ENCODE measurements at places on chromosomes 16 and 17.

DNA sequence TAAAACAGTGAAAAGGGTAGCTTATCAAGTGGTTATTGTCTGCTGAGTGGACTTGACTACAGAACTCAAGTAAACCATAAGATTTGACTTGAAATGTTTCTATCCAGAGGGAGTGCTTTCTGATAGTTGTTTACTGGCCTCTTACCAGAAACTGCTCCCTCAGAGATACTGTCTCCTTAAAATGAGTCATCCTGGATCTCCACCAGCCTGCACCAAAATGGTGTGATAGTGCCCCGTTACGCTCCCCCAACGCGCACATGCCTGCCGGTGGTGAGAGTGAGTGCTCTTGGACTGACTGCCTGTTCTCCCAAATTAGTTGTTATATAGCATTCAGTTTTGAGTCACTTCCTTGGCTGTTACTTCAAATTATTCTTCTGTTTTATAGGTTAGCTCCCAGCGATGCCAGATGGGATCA lies 22.9 kb downstream of the PRCD start:
- peak; percentile 61 for DNase-seq

DNA sequence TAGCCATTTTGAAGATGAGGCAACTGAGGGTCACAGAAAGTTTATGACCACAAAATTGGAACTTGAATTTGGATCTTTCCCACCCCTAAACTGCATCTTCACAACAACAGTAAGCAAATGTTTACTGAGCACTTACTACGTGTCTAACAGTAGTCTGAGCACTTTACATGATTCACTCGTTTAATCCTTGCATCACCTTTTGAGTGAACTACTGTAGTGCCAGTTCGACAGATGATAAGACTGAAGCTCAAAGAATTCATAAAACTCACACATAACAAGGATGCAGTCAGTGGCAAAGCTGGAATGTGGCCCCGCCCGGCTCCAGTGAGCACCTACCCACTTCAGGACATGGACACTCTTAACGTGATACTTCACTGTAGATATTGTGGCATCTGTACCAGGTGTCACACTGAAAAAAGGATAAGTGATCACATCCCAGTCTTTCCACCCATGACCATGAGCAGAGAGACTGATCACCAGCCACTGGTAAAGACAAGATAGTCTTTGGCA lies 36.0 kb upstream of the HLF start:
- no peak for DNase-seq

GRCh38 chr17:19361944-19362276 lies 613 bp downstream of the B9D1 start:
- no peak for DNase-seq

GRCh38 chr17:73841431-73842060 lies 197.3 kb upstream of the SDK2 start:
- no peak for DNase-seq

DNA sequence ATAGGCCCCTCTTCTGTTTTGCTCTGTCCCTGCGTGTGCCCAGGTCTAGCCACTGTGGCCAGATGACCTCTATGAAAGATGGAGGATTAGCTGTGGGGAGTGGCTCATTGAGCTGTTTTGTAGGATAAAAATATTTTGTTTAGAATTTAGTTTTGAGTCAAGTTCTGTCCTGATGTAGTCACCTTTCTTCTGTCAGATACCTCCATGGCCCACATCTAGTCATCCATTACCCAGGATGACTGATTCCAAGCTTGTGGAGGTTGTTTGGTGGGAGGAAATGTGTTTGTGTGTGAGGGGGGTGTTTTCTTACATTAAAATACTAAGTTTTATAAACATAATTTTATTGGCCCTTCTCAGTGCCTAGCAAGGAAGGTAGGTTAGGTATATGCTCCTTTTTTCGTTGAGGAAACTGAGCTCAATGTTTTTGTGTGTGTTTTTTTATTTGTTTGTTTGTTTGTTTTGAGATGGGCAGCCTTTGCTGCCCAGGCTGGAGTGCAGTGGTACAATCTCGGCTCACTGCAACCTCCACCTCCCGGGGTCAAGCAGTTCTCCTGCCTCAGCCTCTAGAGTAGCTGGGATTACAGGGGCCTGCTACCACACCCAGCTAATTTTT lies 16.3 kb downstream of the SNX11 start:
- DNase-seq: no peak
